Naive thymus-derived CD4-positive, alpha-beta T cell (primary cell): ENCODE measurements at places on chromosomes 3 and 15.
A peak's percentile ranks its signal among the peaks of the same experiment; 100 is the strongest.

GRCh38 chr3:57815036-57815435, 58.9 kb downstream of the SLMAP start:
- no peak overlapping the region for H3K27ac ChIP-seq
- H3K4me3 ChIP-seq: peak overlapping the region; percentile 5
- H3K36me3 ChIP-seq: no peaks in the 10 kb centered on the region
- no peaks in the 10 kb centered on the region for H3K27me3 ChIP-seq

- no peak overlapping the region for H3K4me3 ChIP-seq
- no peaks in the 10 kb centered on the region for H3K36me3 ChIP-seq
- H3K27me3 ChIP-seq: no peaks in the 10 kb centered on the region
- H3K4me1 ChIP-seq: no peaks in the 10 kb centered on the region
- H3K27ac ChIP-seq: no peak overlapping the region
Measured at GRCh38 chr15:32873284-32874114, 155.7 kb downstream of the GREM1 start.

DNA sequence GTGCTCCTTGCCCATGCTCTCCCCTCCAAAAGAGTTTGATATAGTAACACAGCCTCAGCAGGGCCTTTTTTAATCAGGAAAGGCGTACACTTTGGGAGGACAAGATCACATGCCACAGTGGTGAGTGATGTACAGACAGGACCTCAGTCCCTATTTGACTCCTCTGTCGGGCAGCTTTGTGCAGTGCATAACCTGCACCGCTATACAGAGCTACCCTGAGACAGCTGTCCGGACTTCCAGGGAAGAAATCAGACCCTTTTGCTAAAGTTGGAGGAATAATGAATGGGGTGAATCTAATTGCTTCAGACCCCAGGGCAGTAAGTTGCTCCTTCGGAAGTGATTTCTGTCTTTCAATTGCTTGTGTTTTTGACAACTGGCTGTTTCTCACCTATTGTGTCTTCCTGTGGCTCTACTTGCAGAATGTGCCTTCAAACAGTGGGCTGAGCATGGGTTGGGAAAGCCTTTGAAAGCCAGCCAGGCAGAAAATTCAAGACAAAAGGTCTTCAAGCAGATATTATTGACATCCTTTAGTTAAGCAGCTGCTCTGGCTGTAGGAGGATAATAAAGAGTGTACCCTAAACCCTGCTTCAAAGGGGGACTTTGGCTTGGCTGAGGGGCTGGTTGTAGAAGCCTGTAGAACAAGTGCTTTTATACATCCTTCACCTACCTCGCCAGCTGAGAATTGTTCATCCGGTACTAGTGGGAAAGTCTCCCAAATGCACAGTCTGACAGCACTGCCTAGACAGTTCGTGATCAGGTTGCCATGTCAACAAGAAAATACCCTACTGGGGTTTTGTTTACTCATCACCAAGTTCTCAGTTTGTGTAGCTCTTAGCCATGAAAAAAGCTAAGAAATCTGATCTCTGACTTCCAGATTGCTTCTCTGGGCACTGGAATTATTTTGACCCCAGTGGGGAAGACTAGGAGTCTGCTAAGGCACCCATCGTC, 35.1 kb downstream of the SNTN start:
- no peak for DNase-seq
- no peaks in the 10 kb centered on the region for H3K4me1 ChIP-seq
- no peak overlapping the region for H3K27ac ChIP-seq

DNA sequence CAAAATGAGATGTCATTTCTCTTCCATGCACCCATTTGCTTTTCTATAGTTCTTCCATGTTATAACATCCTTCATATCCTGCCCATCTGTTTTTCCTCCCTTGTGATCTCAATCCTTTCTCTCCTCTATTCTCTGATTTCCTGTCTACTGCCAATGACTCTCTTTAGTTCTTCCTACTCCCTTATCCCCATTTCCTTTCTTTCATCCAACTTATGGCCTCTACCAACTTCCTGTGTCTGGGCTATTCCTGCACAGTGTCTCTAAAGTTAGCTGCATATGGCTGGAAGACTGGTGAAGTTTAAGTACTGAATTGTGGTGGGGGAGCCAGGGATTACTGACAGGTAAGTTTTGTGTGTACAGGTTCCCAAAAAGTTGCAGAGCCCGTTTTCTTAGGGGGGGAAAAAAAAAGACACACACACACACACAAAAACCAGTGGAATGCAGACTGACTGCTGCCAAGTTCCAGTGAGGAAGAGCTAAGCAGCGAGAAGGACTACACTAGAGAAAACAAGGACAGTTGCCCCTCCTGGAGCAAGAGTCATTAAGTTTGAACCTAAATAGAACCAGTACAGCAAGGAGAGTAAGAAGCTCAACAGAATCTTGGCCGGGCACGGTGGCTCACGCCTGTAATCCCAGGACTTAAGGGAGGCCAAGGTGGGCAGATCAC, 28.8 kb downstream of the XRN1 start:
- no peak for DNase-seq
- H3K27ac ChIP-seq: no peak overlapping the region
- H3K4me3 ChIP-seq: no peak overlapping the region
- H3K27me3 ChIP-seq: no peaks in the 10 kb centered on the region
